ENCODE measurements at places on chromosomes 7 and 10.

DNA sequence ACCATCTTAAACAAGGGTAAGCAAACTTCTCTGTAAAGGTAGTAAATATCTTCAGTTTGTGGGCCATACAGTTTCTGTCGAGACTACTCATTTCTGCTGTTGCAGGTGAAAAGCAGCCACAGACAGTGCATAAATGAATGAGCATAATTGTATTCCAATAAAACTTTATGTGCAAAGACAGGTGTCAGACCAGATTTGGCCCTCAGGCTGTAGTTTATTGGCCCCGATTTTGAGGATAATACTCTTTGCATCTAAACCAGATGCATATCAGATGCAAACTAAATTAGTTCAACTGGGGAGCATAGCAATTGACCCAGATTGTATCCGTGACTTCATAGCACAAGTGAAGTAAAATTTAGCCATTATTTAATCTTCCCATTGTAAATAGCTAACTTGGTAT is 70.0 kb downstream of the SNX10 start:
- no peak overlapping the region for H3K4me3 ChIP-seq
- DNase-seq: no peak
- H3K4me1 ChIP-seq: no peaks in the 10 kb centered on the region
- H3K27ac ChIP-seq: no peak overlapping the region
- no peaks in the 10 kb centered on the region for H3K36me3 ChIP-seq

DNA sequence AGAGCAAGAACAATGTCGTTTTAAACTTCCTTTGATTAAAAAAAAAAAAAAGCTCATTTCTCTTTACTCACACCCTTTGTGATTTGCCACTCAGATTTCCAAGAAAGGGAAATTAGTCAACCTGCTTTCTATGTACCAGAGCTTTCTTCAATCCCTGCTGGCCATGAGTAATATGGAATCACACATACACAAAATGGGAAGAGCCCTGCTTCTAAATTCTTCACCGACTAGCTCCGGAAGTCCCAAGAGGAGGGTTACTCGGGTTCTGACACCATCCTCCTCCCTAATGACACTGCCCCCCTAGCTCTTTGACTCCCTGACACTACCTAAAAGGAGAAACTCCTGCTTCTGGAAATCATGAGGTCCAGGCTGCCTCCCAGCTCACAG is 81.8 kb upstream of the SFMBT2 start:
- no peaks in the 10 kb centered on the region for H3K27me3 ChIP-seq
- DNase-seq: no peak

GRCh38 chr10:100969187-100970075 is at the start of gene SEMA4G:
Gene SEMA4G, plus strand, starts transcription at chr10:100969504. Its CDS starts 3,409 bp downstream, at chr10:100972913.
- peaks cover 4% of the 10 kb centered on the region for H3K4me1 ChIP-seq
- peak within 1 kb of the TSS; percentile 49 for H3K4me3 ChIP-seq
- no peaks in the 10 kb centered on the region for H3K36me3 ChIP-seq
- H3K27me3 ChIP-seq: no peaks in the 10 kb centered on the region

- H3K27ac ChIP-seq: no peak overlapping the region
- no peaks in the 10 kb centered on the region for H3K27me3 ChIP-seq
- DNase-seq: no peak
- no peak overlapping the region for H3K4me3 ChIP-seq
- H3K36me3 ChIP-seq: no peaks in the 10 kb centered on the region
- H3K4me1 ChIP-seq: no peaks in the 10 kb centered on the region
Measured at GRCh38 chr10:74500816-74501215, 325.6 kb upstream of the KAT6B start.

- no peaks in the 10 kb centered on the region for H3K27me3 ChIP-seq
- no peak overlapping the region for H3K4me3 ChIP-seq
- H3K27ac ChIP-seq: no peak overlapping the region
- DNase-seq: no peak
- H3K36me3 ChIP-seq: no peaks in the 10 kb centered on the region
- H3K4me1 ChIP-seq: no peaks in the 10 kb centered on the region
Measured at GRCh38 chr7:65800890-65801341, 72.0 kb upstream of the VKORC1L1 start.

DNA sequence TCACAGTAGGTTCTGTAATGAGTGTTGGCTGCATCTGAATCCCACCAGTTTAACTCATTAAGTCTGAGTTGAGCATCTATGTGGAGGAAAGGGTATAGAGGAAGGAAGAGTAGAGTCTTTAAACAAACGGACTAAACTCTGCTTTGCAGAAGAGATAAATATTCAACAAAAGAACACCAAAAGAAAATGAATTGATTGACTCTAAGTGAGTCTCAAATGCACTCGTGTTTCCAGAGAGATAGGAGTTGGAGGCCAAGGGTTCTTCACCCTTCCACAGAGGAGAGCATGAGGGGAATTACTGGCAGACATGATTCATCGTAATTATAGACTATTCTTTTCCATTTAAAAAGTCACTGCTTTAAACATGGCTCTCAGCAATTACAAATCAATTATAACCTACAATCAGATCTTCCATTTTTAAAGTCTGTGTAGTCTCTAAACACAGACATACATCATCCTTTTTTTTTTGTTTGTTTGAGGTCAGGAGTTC is 56.3 kb downstream of the PLPP4 start:
- no peaks in the 10 kb centered on the region for H3K27me3 ChIP-seq
- no peaks in the 10 kb centered on the region for H3K36me3 ChIP-seq
- no peaks in the 10 kb centered on the region for H3K4me1 ChIP-seq
- H3K4me3 ChIP-seq: no peak overlapping the region
- no peak for DNase-seq

DNA sequence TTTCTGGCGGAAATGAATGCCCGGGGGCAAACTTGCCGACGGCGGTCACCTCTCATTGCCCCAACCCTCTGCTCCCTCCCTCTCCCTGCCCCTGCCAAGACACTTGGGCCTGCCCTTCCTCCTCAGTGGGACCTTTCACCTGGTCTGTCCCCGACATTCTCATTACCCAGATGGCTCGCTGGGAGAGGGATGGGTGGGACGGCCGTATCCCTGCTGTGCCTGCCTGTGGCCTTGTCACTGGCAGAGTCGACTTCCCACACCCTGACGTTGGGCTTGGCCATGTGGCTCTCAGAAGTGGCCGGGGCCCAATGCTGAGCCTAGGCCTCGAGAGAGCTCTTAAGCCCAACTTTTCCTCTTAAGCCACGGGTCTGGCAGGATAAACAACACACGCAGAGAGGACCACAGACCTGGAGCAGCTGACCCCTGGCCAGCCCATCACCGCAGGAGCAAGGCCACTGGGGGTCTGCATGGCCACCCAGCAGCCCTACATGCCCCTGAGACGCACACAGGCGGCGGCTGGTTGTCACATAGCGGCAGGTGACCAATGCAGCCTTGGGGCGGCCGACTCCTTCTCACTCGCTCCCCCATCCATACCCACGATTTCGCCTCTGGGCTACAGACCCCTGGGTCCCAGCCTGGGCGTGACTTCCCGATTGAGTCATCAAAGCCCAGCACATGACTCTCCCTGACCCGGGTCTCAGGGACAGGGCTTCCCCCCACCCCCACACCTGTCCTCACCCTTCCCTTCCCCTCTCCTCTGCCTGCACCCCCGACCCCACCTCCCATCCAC is 40.1 kb downstream of the SLC29A4 start:
- DNase-seq: no peak
- H3K4me3 ChIP-seq: no peak overlapping the region
- H3K27me3 ChIP-seq: no peaks in the 10 kb centered on the region
- H3K4me1 ChIP-seq: no peaks in the 10 kb centered on the region

DNA sequence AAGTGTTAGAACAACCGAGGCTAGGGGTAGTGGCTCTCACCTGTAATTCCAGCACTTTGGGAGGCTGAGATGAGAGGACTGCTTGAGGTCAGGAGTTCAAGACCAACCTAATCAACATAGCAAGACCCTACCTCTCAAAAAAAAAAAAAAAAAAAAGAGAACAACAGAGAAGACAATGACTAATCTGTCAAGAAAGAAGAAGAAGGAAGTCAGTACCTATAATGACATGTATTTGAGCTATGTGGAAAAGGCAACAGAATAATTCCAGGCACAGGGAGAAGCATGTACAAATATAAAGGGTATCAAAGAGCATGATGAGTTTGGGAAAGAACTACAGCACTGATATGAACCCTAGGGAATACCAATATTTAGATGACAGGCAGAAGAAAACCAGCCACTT is 27.5 kb downstream of the COPG2 start:
- DNase-seq: no peak
- H3K27me3 ChIP-seq: no peaks in the 10 kb centered on the region
- H3K4me3 ChIP-seq: no peak overlapping the region
- H3K27ac ChIP-seq: no peak overlapping the region
- H3K36me3 ChIP-seq: no peaks in the 10 kb centered on the region

DNA sequence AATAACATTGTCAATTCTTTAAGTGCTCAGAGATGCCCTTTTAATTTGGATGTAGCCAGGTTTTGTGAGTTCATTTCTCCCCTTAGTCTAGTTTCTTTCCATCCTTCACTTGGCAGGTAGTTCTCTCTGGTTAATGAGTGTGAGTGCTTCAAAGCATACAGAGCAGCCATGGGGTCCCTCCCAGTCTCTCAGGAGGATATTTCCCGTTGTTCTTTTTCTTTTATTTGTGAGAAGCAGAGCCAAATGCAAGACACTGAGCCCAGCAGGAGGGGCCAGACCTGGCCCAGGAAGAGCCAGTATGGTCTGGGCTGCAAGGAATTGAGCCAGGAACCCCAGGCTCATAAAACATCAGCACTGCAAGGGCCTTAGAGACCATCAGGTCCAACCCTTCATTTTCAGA is 52.4 kb downstream of the PLCE1 start:
- H3K4me1 ChIP-seq: no peaks in the 10 kb centered on the region
- no peaks in the 10 kb centered on the region for H3K27me3 ChIP-seq
- H3K27ac ChIP-seq: no peak overlapping the region
- H3K4me3 ChIP-seq: no peak overlapping the region
- no peaks in the 10 kb centered on the region for H3K36me3 ChIP-seq

DNA sequence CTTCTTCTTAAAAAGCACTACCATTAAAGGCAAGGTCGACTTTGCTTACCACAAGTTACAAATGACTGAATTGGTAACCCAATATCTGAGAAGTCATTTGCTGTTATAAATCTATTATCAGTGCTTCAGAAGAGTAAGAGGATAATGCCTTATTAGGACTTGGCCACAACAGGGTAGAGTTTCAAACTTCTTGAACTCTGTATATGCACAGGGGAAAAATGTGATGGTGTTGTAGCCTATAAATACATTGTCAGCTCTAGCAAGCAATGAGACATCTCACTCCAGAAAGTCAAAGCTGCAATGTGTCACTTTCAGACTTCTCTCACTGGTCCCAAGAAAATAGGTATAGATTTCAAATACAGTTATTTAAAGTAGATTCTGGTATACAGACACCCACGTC is 9.3 kb downstream of the TFEC start:
- no peak for DNase-seq
- no peaks in the 10 kb centered on the region for H3K36me3 ChIP-seq
- H3K27ac ChIP-seq: no peak overlapping the region
- no peaks in the 10 kb centered on the region for H3K4me1 ChIP-seq
- no peak overlapping the region for H3K4me3 ChIP-seq
- H3K27me3 ChIP-seq: no peaks in the 10 kb centered on the region

GRCh38 chr7:7793249-7793648 is 74.8 kb upstream of the RPA3 start:
- no peaks in the 10 kb centered on the region for H3K36me3 ChIP-seq
- no peak for DNase-seq
- H3K27me3 ChIP-seq: no peaks in the 10 kb centered on the region
- no peaks in the 10 kb centered on the region for H3K4me1 ChIP-seq

DNA sequence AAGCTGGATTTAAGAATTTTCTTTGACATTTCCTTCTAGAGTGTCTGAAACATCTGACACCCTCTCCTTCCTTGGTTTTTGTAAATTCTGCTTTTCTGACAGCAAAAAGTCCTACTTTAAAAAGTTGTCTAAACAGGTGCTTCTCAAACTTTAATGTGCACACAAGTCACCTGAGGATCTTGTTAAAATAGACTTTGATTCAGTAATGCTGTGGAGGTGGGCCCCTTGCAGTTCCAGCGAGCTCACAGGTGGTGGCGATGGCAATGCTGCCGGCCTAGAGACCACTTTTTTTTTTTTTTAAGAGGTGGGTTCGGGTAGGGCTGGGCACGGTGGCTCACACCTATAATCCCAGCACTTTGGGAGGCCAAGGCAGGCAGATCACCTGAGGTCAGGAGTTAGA is 77.1 kb downstream of the ABCC2 start:
- H3K27me3 ChIP-seq: no peaks in the 10 kb centered on the region
- no peak overlapping the region for H3K4me3 ChIP-seq
- DNase-seq: no peak
- H3K36me3 ChIP-seq: no peaks in the 10 kb centered on the region
- no peaks in the 10 kb centered on the region for H3K4me1 ChIP-seq

DNA sequence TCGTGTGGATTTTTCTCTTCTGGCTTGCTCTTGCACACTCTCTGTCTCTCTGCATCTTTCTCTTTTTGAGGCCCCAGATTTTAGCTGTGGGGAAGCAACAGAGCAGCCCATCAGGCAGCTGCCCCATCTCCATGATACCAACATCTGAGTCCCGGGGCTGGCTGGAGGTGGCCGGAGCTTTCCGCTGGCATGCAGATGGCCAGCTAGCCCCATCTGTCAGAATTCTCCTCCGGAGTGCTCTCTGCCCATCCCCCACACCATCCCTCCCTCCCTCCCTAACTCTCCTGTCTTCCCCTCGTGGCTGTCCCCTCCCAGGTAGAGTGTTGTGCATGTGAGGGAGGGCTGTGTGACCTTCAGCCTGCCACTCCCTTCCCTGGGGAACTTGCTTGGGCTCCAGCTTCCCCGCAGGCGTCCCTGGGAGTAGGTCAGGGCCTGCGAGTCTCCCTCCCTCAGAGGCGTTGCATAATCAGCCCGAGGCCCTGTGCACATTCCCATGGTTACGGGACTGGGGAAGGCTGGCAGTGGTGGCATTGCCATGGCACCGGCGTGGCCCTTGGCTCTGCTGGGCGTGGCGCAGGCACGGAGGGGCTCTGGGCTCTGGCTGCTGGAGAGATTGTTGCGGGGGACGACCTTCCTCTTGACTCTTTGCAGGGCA is 24.7 kb downstream of the GHRHR start:
- no peak overlapping the region for H3K27ac ChIP-seq
- H3K4me1 ChIP-seq: no peaks in the 10 kb centered on the region
- DNase-seq: no peak
- H3K36me3 ChIP-seq: no peaks in the 10 kb centered on the region

DNA sequence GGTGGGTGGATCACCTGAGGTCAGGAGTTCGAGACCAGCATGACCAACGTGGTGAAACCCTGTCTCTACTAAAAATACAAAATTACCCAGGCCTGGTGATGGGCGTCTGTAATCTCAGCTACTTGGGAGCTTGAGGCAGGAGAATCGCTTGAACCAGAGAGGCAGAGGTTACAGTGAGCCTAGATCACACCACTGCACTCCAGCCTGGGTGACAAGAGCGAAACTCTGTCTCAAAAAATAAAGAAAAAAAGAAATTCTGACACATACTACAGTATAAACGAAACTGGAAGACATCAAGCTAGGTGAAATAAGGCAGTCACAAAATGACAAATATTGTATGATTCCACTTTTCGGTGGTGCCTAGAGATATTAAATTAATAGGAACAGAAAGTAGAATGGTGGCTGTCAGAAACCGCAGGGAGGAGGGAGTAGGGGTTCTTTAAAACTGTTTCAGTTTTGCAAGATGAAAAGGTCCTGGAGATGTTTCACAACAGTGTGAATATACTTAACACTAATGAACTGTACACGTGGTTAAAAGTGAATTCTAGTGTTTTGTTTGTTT is 23.2 kb downstream of the PILRA start:
- DNase-seq: peak; percentile 54
- H3K4me3 ChIP-seq: no peak overlapping the region
- H3K27ac ChIP-seq: peak overlapping the region; percentile 29
- no peaks in the 10 kb centered on the region for H3K27me3 ChIP-seq

Data from naive thymus-derived CD4-positive, alpha-beta T cell (primary cell).